Body of pancreas (tissue), 4 donors: ENCODE measurements at places on chromosomes 6 and 20. TPM values are rescaled to one million over a fixed set of nuclear protein-coding genes. Genes with fewer than 3 reads are reported as not detected.
A peak's percentile ranks its signal among the peaks of the same experiment; 100 is the strongest.

DNA sequence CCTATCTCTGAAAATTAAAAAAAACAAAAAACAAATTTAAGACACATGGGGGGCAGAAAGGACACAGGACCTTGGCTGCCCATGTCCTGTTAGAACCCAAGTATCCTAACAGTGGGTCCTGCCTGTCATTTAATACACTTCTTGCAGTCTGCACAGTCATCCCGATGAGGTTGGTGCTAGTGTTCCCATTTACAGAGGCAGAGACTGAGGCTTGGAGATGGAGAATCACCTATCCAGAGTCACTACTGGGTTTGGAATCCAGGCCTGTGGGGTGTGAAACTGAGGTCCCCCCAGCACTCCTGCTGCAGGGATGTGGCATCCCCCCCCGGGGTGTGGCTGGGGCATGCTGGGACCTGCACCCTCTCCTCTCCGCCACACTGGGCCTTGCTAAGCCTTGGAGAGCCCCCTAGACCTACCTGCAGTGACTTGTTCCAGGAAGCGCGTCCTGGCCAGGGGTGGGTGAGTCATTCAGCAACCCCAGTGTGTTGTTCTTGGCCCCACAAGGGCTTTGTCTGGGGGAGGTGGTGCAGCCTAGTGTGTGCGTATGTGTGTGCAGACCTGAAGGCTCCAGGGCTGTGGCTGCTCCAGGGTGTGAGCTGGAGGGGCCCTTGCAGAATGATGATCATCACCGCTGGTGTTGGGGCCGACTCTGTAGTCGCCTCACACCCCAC lies 49.7 kb downstream of the BCAS4 start:
- H3K27ac ChIP-seq = no peak overlapping the region
- H3K4me1 ChIP-seq = peaks cover 19% of the 10 kb centered on the region
- no peak for DNase-seq
- no peak overlapping the region for H3K4me3 ChIP-seq
- no peaks in the 10 kb centered on the region for H3K27me3 ChIP-seq

GRCh38 chr6:80433010-80433672 lies 326.7 kb downstream of the BCKDHB start:
- H3K27ac ChIP-seq = no peak overlapping the region
- no peaks in the 10 kb centered on the region for H3K27me3 ChIP-seq
- DNase-seq = no peak

- no peaks in the 10 kb centered on the region for H3K27me3 ChIP-seq
- no peak overlapping the region for H3K27ac ChIP-seq
- H3K4me1 ChIP-seq = peaks cover 5% of the 10 kb centered on the region
Measured at GRCh38 chr20:53706008-53706465, 112.4 kb upstream of the ZNF217 start.

The AK9 gene
- total RNA-seq = 20.1 TPM

DNA sequence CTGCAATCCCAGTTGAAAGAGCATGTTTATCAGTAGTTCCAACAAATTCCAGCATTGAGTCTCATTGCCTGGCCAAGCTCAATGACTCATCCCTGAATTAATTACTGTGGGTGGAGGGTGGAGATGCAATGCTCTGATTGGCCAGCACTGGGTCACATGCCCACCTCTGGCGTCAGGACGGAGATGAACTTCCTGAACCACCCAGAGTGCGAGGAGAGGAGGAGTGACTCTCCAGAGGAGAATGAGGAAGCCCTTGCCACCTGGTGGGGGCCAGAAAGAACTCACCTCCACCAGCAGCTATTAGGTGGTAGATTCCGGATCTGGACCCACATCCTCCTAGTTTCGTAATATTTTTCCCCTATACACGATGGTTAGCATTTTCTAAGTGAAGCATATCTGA lies 283.9 kb downstream of the TBC1D7 start:
- H3K4me1 ChIP-seq = peaks cover 6% of the 10 kb centered on the region
- H3K27me3 ChIP-seq = no peaks in the 10 kb centered on the region
- no peaks in the 10 kb centered on the region for H3K36me3 ChIP-seq
- H3K27ac ChIP-seq = no peak overlapping the region
- DNase-seq = no peak
- no peak overlapping the region for H3K4me3 ChIP-seq

- no peak overlapping the region for H3K27ac ChIP-seq
- no peak overlapping the region for H3K4me3 ChIP-seq
- no peak for DNase-seq
- no peaks in the 10 kb centered on the region for H3K27me3 ChIP-seq
- H3K36me3 ChIP-seq = no peaks in the 10 kb centered on the region
Measured at GRCh38 chr6:124775121-124775520, 187.1 kb upstream of the RNF217 start.

- H3K27me3 ChIP-seq = no peaks in the 10 kb centered on the region
- peaks cover 16% of the 10 kb centered on the region for H3K4me1 ChIP-seq
- peak overlapping the region; percentile 97 for H3K4me3 ChIP-seq
- peak overlapping the region; percentile 93 for H3K27ac ChIP-seq
- H3K36me3 ChIP-seq = peaks cover 3% of the 10 kb centered on the region
- no peak for DNase-seq
Measured at GRCh38 chr20:18288749-18289267, 481 bp downstream of the ZNF133 start.

DNA sequence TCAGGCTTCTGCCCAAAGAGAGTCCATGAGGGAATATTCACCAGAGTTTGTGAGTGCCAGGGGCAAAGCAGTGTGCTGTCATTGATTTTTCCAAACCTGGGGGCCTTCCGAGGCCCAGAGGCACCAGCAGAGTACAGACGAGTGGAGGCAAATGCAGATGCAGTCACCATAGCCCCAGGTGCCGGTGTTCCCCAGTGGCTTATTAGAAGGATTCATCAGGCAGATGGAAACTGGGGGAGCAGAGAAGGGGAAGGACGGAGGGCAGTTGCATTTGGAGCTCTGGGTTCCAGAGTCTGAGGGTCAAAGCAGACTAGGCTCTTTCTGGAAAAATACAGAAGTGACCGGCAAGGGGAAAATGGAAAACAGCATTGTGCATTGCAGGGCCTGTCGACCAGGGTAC lies 184.2 kb downstream of the ANKRD60 start:
- H3K27ac ChIP-seq = no peak overlapping the region
- no peaks in the 10 kb centered on the region for H3K27me3 ChIP-seq

GRCh38 chr6:111243095-111243494 lies 155.8 kb downstream of the SLC16A10 start:
- H3K27ac ChIP-seq = no peak overlapping the region
- H3K4me1 ChIP-seq = no peaks in the 10 kb centered on the region
- DNase-seq = no peak
- no peaks in the 10 kb centered on the region for H3K27me3 ChIP-seq
- no peak overlapping the region for H3K4me3 ChIP-seq

The HLA-DPA1 gene
- total RNA-seq = 81.7 TPM

The IL20RA gene
- total RNA-seq = 23.7 TPM

DNA sequence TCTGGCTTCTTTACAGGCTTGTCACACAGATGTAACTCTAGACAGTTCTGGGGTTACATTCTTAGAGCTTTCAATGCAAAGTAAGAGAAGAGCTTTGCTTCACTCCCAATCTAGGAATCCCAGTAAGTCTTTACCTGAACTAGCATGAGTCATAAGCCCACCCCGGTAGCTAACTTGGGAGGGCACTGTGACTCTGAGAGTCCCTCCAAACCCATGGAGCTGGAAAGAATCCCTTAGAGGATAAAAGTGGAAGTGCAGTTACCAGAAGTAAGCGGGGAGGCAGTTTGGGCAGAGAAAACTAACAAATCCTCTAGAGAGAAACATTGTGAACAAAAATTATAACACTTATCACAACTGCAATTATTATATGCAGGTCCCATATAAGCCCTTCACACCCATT lies 84.0 kb upstream of the SMLR1 start:
- no peaks in the 10 kb centered on the region for H3K27me3 ChIP-seq
- no peak overlapping the region for H3K27ac ChIP-seq
- no peak overlapping the region for H3K4me3 ChIP-seq

DNA sequence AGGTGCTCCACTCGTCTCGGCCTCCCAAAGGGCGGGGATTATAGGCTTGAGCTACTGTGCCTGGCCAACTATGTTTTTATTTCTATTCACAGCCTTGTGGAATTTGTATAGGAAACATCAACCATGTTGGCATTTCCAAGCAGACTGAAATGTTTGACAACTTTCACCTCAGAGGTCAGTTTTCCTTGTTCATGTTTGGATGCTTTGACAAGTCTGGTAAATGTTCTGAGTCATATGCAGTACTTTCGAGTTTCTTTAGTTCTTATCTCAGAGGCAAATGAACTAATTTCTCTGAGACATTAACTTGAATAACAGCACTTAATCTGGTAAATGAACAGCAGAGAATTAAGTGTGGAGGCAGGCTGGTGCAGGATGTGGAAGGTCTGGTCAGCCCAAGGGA lies 373.4 kb upstream of the SYNCRIP start:
- no peak for DNase-seq
- no peaks in the 10 kb centered on the region for H3K36me3 ChIP-seq
- no peak overlapping the region for H3K27ac ChIP-seq
- no peaks in the 10 kb centered on the region for H3K4me1 ChIP-seq

- H3K27ac ChIP-seq = no peak overlapping the region
- no peaks in the 10 kb centered on the region for H3K27me3 ChIP-seq
- no peak overlapping the region for H3K4me3 ChIP-seq
- no peak for DNase-seq
- no peaks in the 10 kb centered on the region for H3K36me3 ChIP-seq
- H3K4me1 ChIP-seq = no peaks in the 10 kb centered on the region
Measured at GRCh38 chr20:32966881-32967781, 37.1 kb downstream of the SUN5 start.

The ACSS1 gene
- total RNA-seq = 83.8 TPM

GRCh38 chr6:24504649-24505586 lies 10.1 kb downstream of the ALDH5A1 start:
- H3K27me3 ChIP-seq = no peaks in the 10 kb centered on the region
- H3K4me3 ChIP-seq = no peak overlapping the region
- no peaks in the 10 kb centered on the region for H3K4me1 ChIP-seq
- DNase-seq = no peak
- H3K27ac ChIP-seq = no peak overlapping the region

DNA sequence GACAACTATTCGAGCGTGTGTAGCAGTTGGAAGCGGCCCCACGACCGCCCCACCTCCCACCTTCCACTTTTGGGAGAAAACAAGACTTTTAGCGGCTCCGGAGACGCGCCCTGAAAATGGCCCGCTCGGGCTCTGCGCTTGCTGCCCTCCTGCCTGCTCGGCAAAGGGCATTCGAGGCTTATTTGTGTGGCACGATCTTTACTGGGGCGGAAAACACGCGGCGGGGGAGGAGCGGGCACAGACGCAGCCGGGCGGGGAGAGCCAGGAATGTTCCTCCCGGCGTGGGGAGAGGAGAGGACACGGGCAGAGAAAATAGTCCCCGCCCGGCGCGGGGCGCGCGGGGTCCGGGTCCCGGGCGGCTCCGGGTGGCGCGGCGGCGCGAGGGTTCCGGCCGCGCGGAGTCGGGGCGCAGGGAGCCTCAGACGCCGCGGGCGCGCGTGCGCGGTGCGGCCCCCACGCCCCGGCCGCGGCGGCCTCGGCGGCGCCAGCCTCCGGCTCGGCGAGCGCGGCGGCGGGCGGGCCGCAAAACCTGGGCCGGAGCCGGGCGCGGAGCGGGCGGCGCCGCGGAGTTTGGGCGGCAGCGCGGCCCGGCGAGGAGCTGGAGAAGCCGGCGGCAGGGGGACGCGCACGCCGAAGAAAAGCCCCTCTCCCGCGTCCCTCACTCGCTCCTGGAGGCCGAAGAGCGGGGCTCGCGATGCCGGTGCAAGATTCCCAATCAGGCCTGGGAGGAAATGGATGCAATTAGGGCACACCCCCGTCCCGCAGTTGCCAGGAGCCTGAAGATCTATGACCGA lies 90.0 kb upstream of the ARID1B start:
- peaks cover 17% of the 10 kb centered on the region for H3K4me1 ChIP-seq
- peak overlapping the region; percentile 98 for H3K27ac ChIP-seq
- H3K27me3 ChIP-seq = no peaks in the 10 kb centered on the region
- H3K36me3 ChIP-seq = no peaks in the 10 kb centered on the region

DNA sequence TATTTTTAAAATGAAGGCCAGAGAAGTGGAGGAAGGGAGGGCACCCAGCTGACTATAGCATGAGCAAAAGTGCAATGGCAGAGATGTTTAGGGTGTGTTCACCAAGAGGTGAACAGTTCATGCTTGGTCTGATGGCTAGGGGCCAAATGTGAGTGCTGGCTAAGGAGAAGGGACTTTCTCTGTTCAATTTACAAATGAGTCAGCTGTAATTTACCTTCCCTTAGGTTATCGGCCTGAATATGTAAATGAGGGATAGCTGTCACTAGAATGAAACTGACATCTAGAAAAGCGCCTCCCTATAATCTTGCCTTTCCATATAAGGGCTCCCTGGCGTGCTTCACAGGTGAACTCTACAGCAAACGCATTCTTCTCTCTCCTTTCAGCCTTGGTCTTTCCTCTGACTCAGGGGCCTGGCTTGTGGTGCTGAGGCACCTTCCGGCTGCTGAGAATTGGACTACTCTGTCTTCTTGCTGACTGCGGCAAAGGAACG lies 114.7 kb upstream of the BACH2 start:
- H3K4me1 ChIP-seq = peaks cover 5% of the 10 kb centered on the region
- H3K36me3 ChIP-seq = no peaks in the 10 kb centered on the region
- H3K27me3 ChIP-seq = no peaks in the 10 kb centered on the region
- no peak overlapping the region for H3K4me3 ChIP-seq
- H3K27ac ChIP-seq = no peak overlapping the region

- H3K36me3 ChIP-seq = no peaks in the 10 kb centered on the region
- no peaks in the 10 kb centered on the region for H3K27me3 ChIP-seq
- H3K4me3 ChIP-seq = no peak overlapping the region
- DNase-seq = no peak
- no peaks in the 10 kb centered on the region for H3K4me1 ChIP-seq
Measured at GRCh38 chr6:104402572-104402971, 457.1 kb downstream of the HACE1 start.
